Activated T-cell treated with anti-CD3 and anti-CD28 coated beads, Interleukin-2, amount 50 U/mL, for 24 hours (primary cell): ENCODE measurements at places on chromosomes 12 and 14.

DNA sequence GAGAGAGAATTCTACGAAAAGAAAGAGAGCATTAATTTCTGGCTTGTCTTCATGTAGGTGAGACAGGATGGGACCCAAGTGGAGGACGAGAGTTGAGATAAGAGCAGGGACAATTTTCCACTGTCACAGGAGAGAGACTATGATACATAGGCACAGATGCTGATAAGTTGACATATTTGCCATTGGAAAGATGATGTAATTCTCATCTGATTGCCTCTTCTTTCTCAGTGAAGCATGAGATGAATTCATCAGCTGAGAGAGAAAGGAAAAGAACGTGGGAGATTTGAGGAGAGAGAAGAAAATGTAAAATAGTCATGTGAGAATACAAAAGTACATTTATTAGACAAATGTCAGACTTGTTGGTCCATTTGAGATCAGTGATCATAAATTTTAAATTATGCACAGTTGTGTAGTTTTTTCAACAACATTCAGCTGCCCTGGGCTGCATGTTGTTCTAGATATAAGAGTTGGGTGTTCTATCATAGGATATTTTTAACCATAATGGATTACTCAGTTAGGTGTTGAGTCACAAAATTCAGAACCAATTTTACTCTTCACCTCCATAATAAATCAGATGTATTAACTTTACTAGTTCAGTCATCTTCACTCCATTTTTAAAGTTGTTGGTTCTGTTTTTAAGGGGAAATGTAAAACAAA is 222.9 kb downstream of the DPY19L2 start:
- DNase-seq: no peak

DNA sequence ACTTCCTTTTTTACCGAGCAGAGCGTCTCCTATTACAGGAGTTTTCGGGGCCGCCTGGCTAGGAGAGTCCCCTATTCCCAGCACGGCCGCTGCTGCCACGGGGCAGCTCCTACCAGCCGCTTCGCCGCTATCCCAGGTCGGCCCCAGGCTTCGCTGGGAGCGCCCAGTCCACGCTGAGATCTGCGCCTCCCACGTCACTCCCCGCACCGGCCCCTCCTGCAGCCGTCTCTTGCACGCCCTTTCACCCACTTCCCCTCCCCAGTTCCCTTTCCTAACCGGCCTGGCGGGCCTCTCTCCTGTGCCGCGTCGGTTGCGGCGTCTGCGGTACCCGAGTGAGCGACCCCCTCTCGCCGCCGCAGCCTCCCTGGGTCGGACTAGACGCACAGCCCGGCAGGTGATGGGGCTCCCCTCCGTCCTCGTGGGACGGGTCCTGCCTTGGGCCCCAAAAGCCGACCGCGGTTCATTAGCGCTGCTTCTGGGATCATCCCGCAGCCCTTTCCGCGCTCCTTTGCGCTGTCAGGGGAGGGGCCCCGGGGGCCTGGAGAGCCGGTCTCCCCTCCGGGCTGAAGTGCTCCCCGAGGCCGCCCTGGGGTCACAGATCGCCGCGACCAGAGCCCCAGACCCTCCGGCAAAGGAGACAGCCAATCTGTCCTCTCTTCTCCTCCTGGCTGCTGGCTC is 1318.4 kb downstream of the TMEM121 start:
- peak; percentile 74 for DNase-seq

DNA sequence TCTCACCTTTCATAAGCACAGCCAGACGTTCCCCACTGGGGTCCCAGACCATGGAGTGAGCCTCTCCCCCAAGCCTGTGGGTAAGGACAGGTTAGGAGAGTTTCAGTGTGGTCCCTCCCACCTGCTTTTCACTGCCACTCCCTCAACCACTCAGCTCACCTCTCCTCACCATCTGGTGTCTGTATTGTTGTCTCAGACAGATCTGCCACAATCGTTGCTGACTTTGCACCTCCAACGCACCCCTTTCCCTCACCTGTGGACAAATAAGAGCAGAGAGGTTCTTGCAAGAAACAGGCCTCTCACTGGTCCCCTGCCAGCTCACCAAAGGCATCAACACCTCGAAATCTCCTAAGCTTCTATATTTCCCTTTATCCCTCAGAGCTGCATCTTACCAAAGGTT is 8.8 kb downstream of the MYG1 start:
- DNase-seq: no peak

GRCh38 chr12:52884526-52885293 is 20.2 kb downstream of the KRT8 start:
- DNase-seq: peak; percentile 89

DNA sequence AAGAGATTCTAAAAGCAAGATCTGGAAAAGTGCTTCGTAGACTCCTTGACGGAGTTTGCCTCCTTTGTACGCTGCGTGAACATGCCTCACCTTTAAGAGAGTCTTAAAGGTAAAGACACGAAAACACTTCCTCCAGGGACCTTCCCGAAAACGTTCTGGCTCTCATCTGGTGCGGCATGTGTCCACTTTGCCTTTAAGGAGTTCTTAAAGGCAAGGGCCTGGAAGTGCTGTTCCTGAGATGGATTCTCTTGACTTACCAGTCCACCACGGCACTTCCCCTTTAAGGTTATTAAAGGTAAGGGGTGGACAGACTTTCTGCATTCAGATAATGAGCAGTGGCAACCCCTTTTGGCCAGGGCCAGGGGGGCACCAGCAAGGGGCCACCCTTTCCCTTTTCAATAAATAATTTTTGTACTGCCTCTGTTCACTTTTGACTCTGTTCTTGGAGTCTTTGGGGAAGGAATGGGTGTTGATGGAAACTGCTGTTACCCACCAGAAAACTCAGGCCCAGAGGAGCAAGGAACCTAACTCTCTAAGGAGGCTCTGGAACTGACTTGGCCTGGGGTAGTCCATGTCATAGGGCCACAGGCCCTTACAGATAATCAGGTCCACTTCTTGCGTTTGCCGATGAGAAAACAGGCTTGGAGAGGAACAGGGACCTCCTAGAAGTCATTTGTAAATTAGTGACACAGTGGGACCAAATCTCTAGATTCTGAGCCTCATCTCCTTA is 4.4 kb downstream of the REM2 start:
- DNase-seq: no peak

GRCh38 chr14:99545586-99545985 is 58.4 kb downstream of the CCDC85C start:
- DNase-seq: no peak

GRCh38 chr14:103014466-103015228 is 42.7 kb downstream of the CDC42BPB start:
- DNase-seq: no peak

- DNase-seq: no peak
Observed at GRCh38 chr14:64147126-64147790, 146.9 kb downstream of the ESR2 start.
